ENCODE measurements at places on chromosomes 4 and X. TPM values are rescaled to one million over a fixed set of nuclear protein-coding genes. Genes with fewer than 3 reads are reported as not detected.

The ADGRL3 gene
- not detected for total RNA-seq

The NPY5R gene
- total RNA-seq = not detected

DNA sequence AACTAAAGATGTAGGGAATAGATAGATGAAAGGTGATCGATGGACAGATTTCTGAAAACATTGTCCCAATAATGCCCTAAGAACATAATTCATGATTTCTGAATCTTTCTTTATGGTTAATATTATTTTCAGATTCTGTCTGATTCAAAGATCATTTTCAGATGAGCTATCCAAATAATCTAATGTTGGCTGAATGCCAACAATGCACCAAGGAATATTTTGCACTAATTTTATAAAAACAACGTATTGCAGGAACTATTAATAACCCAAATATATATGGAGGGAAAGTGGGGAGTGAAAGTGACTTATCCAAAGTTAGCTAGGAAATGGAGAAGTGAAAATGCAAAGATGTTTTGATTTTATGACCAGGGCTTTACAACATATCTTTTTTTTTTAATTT is 1675.5 kb downstream of the STIM2 start:
- DNase-seq = no peak

DNA sequence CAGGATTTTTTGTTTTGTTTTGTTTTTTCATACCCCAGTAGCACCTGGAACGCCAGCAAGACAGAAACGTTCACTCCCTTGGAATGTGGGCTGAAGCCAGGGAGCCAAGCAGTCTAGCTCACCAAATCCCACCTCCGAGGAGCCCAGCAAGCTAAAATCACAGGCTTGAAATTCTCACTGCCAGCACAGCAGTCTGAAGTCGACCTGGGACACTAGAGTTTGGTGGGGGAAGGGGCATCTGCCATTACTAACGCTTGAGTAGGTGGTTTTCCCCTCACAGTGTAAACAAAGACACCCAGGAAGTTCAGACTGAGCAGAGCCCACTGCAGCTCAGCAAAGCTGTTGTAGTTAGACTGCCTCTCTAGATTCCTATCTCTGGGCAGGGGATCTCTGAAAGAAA is 99.6 kb upstream of the FGF16 start:
- DNase-seq = no peak

GRCh38 chrX:19350941-19351384 is 7.2 kb downstream of the PDHA1 start:
- no peak for DNase-seq

- DNase-seq = no peak
Measured at GRCh38 chr4:147938496-147938895, 206.6 kb downstream of the ARHGAP10 start.

Measured in G401 (cell line).